ENCODE measurements at places on chromosomes 16 and 17. TPM values are rescaled to one million over a fixed set of nuclear protein-coding genes. Genes with fewer than 3 reads are reported as not detected.

The ABI3 gene
- 14.4 TPM for total RNA-seq

The KRT24 gene
- not detected for total RNA-seq

The OR1A1 gene
- total RNA-seq, result not detected

The CNTNAP4 gene
- total RNA-seq, result not detected

The MYH13 gene
- total RNA-seq, result not detected

The SOX9 gene
- not detected for total RNA-seq

The IFI35 gene
- 7.8 TPM for total RNA-seq

The PYCARD gene
- total RNA-seq, result 66.0 TPM

The GOT2 gene
- 33.7 TPM for total RNA-seq

The MT2A gene
- 8.3 TPM for total RNA-seq

The ABCA6 gene
- 17.1 TPM for total RNA-seq

The ANKRD40CL gene
- total RNA-seq, result not detected

The PLXDC1 gene
- total RNA-seq, result not detected

The KRTAP3-1 gene
- not detected for total RNA-seq

The G6PC1 gene
- not detected for total RNA-seq

The HS3ST3A1 gene
- 0.22 TPM for total RNA-seq

The LITAFD gene
- total RNA-seq, result not detected

The SDR42E2 gene
- 0.43 TPM for total RNA-seq

The PDE6G gene
- total RNA-seq, result 4.3 TPM

The VAT1L gene
- total RNA-seq, result 0.11 TPM

The TBC1D26 gene
- not detected for total RNA-seq

The ELMO3 gene
- 0.86 TPM for total RNA-seq

The GPR142 gene
- not detected for total RNA-seq

The ZNF750 gene
- total RNA-seq, result under 0.01 TPM

The SMURF2 gene
- total RNA-seq, result 74.9 TPM

The TMEM114 gene
- total RNA-seq, result not detected

The TOP2A gene
- total RNA-seq, result 16.1 TPM

The ALOX12 gene
- not detected for total RNA-seq

The SCGB1C2 gene
- total RNA-seq, result not detected

The KRT9 gene
- not detected for total RNA-seq

The MT1F gene
- 0.34 TPM for total RNA-seq

The PRR11 gene
- total RNA-seq, result 2.8 TPM

Data from dermis lymphatic vessel endothelial cell (primary cell).